ENCODE measurements at places on chromosomes 1 and 21.
A peak's percentile ranks its signal among the peaks of the same experiment; 100 is the strongest.

DNA sequence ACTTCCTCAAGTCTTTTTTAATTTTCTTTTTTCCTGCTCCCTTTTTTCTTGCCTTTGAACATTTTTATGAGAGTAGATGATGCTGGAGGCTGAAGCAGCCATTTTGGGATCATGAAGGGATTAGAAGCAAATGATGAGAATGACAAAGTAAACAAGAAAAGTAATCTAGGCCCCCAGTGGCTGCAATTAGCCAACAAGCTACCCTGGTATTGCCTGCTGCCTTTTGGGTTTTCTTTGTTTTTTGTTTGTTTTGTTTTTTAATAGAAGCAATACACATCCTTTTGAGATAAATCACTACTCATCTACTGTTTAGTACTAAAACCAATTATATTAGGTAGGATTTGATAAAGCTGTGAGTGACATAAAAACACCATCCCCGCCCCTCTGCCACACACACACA, 280.7 kb upstream of the ADGRL2 start:
- DNase-seq: no peak

- no peak for DNase-seq
These were observed 34.0 kb downstream of the TMEM53 start for GRCh38 chr1:44640200-44640853.

DNA sequence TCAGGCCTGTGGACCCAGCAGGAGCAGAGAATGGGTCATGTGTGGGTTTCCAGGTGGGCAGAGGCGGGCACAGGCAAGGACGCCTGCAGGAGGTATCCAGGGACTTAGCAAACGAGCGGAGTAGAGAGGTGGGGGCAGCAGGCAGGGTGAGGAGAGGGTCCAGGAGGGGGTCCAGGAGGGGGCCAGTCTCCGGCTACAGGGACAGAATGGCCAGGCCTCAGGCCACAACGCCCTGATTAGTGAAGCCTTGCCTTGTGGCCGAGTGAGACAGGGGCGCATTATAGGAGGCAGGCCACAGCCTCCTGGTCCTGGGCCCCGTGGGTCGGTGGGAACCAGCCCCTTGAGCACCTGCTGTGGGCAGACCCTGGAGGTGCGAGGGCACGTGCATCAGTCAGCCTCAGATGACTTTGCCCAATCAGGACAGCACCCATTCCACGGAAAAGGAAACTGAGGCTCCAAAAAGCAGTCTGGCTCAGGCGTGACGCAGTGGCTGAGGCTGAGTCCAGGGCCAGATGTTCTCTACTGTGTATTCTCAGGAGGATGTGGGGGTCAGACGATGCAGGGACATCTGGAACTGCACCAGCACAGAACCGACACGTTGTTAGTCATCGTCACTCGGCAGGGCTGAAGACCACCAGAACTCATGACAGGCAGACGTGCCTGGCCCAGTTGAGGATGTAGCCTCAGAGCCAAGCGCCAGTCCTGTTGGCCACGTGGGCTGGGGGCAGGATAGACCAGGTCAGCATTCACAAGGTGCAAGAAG, 113.7 kb downstream of the CRYAA start:
- no peak for DNase-seq

DNA sequence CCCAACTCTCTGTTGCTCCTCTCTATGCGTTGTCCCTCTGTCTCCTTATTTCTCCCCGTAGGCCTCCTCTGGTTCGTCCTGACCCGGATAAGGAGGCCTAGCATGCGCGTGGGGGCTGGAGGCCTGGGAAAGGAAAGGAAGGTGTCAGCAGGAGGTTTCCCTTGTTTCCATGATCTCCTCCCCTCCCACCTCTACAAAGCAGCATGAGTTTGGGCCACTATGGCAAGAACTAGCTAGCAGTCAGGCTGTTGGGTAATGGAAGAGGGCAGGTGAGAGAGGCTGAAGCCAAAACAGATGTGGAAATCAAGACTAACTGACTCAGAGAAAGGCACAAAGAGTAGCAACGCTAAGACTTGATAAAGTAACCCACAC, 687 bp upstream of the SEMA6C start:
- no peak for DNase-seq

DNA sequence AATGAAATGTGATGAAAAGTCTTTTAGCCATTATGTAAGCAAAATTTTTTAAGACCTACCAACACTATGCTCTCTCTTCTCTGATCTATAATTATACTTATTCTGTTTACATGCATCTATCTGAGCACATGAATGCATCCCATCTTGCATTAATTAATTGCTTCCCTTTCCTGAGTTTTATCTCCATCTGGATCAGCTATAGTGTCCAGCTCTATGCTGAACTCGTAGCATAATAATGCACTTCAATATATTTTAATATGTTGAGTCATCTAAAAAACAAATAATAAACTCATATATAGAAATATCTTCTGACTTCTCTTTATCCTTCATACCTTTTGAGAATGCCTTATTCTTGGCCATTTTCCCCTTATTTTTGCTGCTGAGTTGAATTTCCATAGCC, 1097.8 kb downstream of the TTLL7 start:
- DNase-seq: no peak

DNA sequence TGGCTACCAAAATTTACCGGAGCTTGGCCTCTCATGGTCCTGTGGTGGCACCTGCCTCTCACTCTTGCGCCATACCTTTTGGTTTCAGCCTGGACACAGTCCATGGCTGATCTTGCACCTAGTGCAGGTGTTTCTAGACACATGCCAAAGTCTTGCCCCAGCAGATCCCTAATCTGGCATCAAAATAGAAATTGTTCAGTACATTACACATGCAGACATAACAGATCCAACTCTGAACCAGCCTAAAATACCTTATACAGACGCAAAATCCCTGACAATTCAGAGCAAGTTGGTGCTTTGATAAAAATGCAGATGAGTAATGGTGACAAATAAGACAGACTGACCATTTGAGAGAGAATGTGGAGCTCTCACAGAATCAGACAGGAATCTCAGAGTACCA, 44.1 kb downstream of the NGF start:
- DNase-seq: no peak

DNA sequence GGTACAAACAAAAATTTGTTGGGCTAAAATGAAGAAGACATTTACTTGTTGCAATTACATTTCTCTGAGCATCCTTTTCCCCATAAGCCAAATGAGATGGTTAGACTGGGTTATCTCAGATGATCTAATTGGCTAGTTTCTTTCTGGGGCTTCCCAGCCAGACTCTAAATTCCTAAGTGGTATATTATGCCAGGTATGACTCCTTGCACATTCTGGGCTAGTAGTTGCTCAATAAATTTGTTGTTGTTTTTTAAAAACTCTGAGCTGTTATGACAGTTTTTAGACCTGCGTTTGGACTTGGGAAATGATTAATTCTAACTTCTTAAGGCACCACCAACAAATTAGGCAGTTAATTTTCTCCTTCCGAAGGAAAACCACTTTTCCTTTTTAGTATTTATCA, 66.1 kb downstream of the UCK2 start:
- no peak for DNase-seq

DNA sequence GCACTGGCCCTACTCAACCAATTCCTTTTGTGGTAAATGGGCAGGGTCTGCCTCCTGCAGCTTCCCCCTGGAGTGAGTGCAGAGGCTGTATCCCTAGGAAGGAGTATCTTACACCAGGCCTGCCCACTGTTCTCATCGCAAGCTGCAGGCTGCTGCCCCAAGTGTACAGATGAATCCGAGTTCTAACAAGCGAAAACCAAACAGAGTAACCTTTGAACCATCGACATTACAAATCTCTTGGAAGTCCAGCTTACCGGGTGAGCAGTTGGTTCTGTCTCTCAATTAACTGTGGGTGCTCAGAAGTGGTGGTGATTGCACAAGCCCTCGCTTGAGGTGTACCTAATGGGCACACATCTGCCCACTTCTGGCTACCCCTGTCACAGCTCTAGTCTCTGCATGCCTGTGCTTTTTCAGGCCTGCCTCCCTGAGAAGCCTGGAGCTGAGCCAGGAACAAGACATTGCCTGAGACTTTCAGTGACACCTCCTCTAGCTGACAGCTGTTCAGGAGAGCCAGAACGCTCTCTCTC, 22.7 kb downstream of the INAVA start:
- no peak for DNase-seq

- DNase-seq: no peak
These were observed 27.4 kb downstream of the TNFSF18 start for GRCh38 chr1:173023343-173023742.

GRCh38 chr21:46500224-46500861, 41.7 kb downstream of the DIP2A start:
- no peak for DNase-seq

- no peak for DNase-seq
These were observed 120.9 kb downstream of the C1orf21 start for GRCh38 chr1:184507604-184508280.

- no peak for DNase-seq
These were observed 73.4 kb upstream of the ZNF678 start for GRCh38 chr1:227490001-227490400.

DNA sequence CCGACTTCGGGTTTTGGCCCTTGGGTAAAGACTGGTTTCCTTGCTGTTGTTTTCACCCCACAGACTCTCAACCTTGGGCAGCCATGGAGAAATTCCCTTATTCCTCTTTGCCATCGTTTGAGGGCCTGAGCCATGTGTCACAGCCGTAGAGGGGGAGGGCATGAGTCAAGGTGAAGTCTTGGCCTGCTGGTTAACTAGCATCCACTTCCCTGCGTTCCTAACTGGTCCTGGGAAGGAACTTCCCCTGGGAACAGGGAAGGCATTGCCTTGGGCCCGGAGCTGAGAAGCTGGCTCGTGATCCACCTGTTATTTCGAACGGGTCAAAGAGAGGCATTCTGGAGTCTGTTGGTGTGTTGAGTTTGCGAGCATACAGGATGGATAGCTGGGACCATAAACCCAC, 464.9 kb downstream of the CAMTA1 start:
- DNase-seq: no peak

DNA sequence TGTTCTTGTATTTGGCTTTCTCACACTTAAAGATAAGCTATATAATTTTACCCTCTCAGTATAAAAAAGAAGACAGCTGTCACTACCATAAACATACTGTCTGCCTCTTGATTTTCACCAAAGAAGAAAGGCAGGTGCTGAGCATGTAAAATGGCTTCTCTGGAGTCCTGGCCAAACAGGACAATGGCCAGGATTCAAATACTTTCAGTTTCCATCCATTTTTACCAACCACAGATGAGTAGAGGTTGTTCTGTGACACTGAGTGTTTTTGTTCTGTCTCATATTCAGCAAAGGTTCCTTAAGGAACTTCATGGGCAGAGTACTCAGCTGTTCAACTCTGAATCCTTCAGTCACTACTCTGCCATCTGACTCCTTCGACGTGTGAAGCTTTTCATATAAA, 29.4 kb upstream of the RAB3GAP2 start:
- DNase-seq: no peak

- DNase-seq: no peak
These were observed 193.0 kb upstream of the DPYD start for GRCh38 chr1:98113811-98114210.

DNA sequence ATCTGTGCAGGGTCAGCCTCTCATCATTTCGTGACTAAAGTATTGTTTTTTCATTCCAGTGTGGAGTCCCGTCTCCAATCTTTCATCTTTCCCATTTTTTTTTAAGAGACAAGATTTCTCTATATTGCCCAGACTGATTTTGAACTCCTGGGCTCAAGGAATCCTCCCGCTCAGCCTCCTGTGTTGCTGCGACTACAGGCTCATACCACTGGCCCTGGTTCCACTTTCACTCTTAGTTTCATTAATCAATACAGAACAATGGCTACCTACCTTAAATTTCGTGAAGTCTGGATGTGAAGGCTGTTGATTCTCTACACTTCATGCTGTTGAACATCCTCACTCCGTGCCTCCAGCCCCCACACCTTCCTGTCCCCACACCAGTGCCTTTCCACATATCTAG, 97.7 kb upstream of the GREM2 start:
- no peak for DNase-seq

- DNase-seq: no peak
These were observed 42.4 kb downstream of the RIMS3 start for GRCh38 chr1:40622936-40623629.

DNA sequence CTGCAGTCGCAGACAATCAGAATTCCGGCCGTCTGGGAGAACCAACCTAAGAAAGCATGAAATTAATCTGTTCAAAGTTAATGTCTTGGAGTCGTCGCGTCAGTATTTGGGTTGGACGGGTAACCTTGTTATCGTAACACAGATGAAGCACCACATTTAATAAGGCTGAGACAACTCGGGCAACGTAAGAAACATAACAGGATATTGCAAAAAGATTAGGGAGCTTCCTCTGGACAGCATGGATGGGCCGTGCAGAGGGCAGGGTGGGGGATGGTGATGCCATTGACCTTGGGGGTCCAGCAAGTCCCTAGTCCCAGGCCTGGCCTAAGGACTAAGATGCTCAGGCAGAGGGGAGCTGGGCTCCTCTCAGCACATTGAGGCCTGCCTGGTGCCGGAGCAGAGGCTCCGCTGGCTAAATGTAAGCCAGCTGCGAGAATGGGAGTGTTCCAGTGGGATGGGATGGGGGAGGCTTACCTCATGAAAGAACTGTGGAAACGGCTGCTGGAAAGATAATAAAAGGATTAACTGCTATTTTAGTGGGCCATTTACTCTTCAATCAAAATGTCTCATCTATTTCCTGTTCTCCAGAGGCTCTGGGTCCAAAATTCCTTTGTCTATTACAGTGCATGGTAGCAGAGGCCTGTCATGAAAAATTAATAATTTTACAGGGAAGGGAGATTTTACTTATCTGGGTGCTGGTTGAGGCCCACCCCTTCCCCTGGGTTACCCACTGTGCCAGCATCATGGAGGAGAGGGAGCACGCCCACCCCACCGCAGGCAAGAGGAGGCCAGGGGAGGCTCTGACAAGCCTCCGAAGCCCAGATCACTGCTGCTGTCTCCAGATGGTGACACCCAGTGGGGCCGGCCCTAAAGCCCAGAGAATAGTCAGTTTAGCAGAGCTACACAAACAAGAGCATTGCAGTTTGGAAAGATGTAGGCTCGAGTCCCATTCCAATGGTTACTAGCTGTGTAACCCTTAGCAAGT, 131.6 kb downstream of the DMRTB1 start:
- DNase-seq: peak; percentile 45

DNA sequence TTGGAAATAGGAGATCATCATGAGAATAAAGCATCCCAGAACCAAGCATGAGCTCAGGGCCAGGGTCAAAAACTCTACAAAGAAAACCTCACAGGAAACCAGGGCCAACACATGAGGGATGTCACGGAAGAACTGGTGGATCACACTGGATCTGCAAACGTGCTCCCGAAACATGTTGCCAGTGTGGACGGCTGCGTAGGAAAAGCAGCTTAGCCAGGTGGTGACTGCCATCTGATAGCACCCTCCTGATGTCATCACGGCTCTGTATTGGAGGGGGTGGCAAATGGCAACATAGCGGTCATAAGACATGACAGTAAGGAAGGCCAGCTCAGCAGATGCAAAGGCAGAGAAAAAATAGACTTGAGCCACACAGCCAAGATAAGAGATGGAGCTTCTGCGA, 20.9 kb downstream of the OR14I1 start:
- no peak for DNase-seq

DNA sequence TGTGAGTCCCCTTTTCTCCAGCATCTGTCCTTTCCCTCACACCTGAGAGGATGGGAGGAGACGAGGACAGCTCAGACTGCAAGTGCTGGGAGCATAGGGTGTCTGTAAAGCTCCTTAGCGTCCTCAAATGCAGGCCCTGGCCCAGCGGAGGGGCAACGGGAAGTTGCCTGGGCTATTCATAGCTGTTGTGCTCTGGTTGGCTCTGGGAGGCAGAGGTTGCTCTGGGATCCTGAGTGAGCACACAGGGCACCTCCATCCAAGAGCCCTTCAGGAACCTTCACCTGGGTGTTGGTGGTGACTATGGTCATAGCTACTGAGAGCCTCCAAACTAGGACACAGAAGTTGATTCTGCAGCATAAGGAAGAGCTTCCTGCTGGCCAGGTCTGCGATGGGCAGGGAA, 2.6 kb downstream of the PADI1 start:
- no peak for DNase-seq

GRCh38 chr1:32406629-32407111, 12.4 kb upstream of the BSDC1 start:
- DNase-seq: no peak
